ENCODE measurements at places on chromosomes 5 and 9.

DNA sequence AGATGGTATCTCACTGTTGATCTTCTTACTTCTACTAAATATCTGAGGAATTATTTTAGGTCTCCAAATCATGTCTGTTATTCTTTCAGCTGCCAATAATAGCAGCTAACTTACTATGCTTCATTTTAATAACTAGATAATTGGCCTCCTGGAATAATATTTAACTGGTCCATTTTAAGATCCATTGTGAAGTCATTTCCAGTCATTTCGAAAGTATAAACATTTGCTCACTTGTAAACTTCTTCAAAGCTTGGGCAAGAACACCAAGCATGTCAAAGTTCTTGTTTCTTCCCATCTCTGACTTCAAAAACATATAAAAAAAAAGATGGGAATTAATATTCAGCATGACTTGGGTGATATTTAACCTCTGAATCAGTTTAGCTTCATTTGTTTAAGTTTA, 61.4 kb upstream of the MRPS30 start:
- DNase-seq, result no peak

GRCh38 chr9:68546596-68547390, 6.1 kb upstream of the TMEM252 start:
- no peak for DNase-seq

DNA sequence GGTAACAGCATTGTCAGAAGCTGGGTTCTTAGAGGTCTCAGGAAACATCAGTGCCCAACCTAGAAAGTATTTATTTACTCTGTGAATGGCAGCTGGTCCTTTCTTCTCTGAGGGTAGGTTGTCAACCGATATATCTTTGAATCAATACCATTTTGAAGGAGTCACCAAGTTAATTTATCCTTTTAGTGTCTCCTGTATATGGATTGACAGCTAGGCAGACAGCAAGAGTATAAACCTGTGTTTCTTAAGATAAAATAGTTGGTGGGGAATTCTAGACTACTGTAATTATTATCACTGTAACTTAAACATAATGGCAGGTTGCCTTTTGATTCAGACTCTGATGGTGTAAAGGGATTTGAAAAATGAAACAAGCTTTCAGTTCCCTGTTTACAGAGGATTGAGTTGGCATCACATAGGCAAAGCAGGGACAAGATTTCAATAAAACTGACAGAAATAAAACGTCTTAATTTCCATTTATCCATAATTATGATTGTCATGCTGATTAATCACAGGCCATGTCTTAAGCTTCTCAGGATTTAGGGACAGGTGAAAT, 190.8 kb upstream of the HAPLN1 start:
- no peak for DNase-seq

DNA sequence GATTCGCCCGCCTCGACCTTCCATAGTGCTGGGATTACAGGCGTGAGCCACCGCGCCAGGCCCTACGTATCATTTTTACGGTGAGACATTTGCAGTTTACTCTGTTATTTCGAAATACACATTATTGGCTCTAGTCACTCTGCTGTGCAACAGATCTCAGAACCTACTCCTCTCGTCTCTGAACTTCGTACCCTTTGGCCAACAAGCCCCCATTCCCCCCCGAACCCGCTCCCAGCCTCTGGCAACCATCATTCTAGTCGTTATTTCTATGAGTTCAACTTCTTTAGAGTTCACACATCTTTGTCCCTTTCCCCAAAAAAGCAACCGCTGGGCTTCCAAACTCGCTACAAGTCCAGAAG, 735 bp downstream of the PTGR1 start:
- DNase-seq, result no peak

DNA sequence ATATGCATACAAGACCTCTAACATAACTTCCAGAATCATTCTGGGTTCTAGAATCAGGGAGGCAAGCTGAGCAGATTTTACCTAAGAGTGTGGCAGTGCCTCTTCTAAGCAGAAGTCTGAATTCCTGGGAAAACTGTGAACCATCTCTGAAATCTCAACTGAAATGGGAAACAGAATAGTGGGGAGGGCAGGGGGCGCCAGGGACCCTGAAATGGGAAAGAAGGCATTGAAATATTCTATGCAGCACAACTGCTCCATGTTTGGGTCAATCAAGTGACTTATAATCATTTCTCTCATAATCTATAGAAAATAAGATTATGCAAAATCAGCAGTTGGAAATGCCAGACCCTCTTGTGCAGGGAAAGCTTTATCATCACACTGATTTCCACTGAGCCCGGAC, 156.1 kb downstream of the EBF1 start:
- no peak for DNase-seq

DNA sequence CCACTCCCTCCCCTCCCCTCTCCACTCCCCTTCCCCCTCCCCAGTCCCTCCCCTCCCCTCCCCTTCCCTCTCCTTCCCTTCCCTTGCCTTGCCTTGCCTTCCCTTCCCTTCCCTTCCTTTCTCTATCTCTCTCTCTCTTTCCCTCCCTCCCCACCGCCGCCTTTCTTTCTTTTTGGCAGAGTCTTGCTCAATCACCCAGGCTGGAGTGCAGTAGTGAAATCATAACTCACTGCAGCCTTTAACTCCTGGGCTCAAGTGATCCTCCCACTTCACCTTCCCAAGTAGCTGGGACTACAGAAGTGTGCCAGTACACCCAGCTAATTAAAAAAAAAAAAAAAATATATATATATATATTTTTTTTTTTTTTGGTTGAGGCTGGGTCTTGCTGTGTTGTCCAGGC, 45.5 kb downstream of the IL31RA start:
- no peak for DNase-seq

DNA sequence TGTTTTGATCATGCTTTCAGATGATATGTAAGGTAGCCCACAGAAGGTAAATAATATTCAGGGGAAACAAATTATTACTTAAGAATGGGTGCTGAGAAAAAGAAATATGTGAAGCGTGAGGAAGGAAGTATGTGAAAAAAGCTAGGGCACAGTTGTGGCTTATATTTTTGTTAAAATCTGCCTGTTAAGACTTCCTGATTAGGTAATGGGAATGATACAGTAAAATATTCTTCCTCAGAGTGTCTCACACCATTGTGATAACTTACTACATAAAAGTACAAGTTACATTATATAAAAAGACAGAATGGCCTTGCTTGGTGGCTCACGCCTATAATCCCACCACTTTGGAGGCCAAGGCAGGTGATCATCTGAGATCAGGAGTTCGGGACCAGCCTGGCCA, 18.7 kb upstream of the PARP8 start:
- no peak for DNase-seq

- DNase-seq, result no peak
Measured at GRCh38 chr9:105887679-105888078, 193.3 kb downstream of the TMEM38B start.

GRCh38 chr5:52838326-52839015, 50.8 kb downstream of the ITGA1 start:
- no peak for DNase-seq

DNA sequence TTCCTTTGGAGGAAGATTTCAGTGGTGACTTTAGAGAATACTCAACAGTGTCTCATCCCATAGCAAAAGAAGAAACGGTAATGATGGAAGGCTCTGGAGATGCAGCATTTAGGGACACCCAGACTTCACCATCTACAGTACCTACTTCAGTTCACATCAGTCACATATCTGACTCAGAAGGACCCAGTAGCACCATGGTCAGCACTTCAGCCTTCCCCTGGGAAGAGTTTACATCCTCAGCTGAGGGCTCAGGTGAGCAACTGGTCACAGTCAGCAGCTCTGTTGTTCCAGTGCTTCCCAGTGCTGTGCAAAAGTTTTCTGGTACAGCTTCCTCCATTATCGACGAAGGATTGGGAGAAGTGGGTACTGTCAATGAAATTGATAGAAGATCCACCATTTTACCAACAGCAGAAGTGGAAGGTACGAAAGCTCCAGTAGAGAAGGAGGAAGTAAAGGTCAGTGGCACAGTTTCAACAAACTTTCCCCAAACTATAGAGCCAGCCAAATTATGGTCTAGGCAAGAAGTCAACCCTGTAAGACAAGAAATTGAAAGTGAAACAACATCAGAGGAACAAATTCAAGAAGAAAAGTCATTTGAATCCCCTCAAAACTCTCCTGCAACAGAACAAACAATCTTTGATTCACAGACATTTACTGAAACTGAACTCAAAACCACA, 67.4 kb downstream of the VCAN start:
- DNase-seq, result no peak

GRCh38 chr9:1087120-1087881, 37.1 kb downstream of the DMRT2 start:
- DNase-seq, result no peak

- DNase-seq, result no peak
Measured at GRCh38 chr5:179762079-179762780, 29.6 kb downstream of the MAML1 start.

DNA sequence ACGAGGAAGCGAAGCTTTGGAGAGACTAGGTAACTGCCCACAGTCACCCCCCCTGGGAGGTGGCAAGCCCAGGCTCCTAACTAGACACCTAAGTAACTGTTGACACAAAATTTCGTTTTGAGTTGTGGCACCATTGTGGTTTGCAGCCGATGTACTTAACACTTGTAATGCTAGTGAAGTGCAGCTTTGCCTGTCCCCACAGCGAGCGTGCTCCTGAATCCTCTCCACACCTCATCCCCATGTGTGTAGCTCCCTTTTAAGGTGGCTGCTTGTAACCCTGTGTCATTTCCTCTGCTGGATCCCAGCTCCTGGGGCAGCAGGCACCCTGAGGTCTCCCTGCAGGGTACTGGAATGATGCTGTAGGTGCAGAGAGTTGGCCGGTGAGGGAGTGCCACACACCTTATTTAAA, 114.9 kb downstream of the TRIO start:
- no peak for DNase-seq

DNA sequence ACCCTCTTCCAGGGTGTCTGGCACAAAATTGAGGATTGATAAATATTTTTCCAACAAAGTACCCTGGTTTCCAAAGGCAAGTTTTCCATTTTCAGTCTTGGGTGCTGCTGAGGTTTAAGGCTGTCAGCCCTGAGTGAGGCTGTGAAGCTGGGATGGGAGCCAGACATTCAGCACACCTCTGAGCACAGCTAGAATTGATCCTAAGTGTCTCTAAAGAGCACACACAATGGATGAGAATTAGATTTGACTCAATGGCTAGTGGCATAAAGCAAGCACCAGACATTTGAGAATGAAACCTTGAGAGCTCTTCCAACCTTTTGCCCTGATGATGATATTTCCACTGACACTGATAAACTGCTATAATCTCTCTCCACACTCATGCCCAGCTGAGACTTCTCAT, 131.5 kb downstream of the MARCHF11 start:
- no peak for DNase-seq

GRCh38 chr5:126851501-126852011, 74.6 kb downstream of the LMNB1 start:
- no peak for DNase-seq

- no peak for DNase-seq
Measured at GRCh38 chr5:132501629-132501956, 11.0 kb upstream of the IRF1 start.

DNA sequence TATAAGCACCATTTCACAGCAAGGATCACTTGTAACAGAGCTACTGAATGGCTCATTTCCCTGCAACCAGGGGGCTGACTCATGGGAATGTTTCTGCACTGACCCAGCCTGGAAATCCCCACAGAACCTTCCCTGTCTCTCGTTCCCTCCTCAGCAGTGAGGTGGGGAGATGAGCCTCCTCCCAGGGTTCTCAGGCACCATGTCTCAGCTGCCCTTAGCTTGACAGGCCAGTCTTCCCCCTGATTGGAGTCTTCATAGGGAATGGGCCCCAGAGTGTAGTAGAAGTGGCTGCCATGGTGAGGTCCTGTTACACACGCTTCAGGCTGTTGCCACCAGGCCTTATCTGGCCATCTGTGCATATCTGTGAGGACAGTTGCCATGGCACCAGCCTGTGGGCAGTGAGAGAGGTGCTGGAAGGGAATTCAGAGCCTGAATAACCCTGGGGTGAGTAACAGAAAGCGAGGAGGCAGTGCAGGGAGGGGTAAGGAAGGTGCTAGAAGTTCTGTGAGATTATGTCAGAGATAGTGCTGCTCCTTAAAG, 324.4 kb downstream of the ENC1 start:
- DNase-seq, result peak; percentile 91

DNA sequence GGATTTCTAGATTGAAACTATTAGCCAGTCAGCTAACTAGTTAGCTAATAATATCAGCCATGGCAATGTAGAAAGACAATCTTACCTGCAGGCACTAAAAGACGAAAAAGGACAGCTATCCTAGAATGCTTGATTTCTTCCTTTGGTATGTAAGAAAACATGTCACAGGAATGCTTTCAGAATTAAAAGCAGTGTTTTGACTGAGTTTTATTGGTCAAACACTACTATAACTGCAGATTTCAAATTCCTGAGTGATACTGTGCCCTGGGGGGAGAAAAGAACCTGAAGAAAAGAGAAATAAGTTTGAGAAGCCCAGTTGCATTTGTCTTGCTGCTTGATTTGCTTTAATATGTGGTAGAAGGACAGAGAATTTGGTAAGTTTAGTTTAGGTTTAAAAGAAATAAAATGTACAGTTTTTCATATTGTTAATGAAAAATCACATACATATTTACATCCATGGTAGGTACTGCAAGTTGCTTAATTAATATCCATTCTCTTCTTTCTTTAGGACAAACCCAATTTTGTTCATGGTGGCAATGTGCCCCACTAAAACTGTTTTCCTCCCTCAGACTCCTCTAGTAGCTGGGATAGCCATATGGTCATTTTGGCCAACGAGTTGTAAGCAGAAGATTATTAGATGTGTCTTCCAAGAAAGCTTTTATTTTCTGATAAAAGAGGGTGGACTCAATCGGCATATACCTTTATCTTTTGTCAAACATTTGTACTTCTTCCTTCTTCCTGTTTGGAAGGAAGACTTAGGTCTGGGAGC, 4.3 kb upstream of the FAM169A start:
- DNase-seq, result peak; percentile 39

- no peak for DNase-seq
Measured at GRCh38 chr5:159005062-159005461, 94.7 kb downstream of the EBF1 start.

- no peak for DNase-seq
Measured at GRCh38 chr9:137784641-137785513, 92.7 kb upstream of the CACNA1B start.

DNA sequence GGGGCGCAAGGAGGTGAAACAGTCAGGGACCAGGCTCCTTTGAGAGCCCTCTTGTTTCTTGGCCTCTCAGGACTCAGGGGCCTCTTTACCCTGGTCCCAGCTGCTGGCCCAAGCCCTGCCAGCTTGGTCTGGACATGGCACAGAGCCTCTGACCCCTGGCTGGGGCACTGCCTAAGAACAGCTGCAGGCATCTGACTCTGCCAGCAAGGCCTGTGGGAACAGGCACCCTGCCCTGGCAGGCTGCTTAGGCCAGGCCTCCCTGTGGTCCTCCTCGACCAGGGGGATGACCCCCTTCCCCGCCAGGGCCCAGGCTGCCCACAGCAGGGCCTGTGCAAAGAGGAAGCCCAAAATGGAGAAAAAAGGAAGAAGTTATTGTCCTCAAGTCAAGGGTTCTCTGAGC, 25.5 kb downstream of the OLFML2A start:
- no peak for DNase-seq
